Activated T-cell treated with anti-CD3 and anti-CD28 coated beads, Interleukin-2, amount 50 U/mL, for 4 hours (primary cell): ENCODE measurements at places on chromosomes 5 and 9.

DNA sequence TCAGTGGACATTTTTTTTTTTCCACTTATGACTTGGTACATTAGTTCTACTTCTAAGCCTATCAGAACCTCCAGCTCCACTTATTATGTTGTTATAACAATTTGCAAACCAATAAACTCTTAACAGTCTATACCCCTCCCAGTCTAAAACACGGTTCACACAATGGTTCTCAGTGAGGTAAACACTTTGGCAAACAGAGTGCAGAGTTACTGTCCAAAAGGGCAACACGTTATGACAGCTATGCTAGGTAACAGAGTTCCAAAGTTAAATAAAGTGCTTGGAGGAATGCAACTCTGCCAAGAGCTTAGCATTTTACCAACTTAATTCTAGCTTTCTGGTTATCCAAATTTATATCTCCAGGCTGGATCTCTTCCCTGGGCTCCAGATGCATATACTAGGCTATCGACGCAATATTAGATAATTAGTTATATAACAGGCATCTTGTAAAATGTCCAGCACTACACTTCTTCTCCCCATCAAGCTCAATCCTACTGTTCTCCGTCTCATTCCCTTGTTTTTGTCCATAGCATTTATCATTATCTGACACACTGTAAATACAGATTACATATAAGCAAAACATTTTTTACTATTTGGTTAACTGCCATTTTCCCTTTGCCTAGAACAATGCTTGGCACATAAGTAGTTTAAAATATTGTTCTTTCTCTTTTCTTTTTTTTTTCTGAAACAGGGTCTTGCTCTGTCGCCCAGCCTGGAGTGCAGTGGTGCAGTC, 14.3 kb downstream of the FNBP1 start:
- DNase-seq: no peak

- no peak for DNase-seq
Observed at GRCh38 chr5:29642601-29643000, 1550.9 kb upstream of the CDH6 start.

DNA sequence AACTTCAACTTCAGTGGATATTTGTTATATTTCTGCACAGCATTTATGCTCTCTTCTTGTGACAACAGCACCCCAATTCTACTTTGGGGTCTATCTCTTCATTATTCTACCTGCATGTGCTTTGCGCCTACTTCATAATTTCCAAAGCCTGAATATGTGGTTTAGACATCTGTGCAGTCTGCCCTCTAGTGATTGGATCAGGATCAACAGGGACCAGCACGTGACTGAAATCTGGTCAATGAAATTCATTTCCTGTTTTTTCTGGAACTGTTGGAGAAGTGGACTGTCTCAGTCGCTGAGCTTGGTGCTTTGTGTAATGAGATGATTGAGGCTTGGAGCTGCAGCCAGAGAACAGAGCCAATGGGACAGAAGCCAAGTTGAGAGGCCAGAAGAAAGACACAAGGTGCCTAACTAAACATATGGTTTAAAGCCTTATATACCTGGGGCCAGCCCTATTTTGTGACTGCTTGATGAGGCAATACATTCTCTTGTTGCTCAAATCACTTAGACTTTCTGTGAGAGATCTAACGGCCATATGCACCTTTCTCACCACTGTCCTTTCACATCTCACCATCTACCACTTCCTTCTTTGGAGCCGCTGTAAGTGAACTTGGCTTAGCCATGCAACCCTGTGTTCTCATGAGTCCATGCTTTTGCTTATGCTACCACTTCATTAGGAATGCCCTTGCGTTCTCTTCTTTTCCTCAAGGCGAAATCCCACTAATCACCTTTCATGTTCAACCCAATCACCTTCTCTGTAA, 68.8 kb upstream of the PPP2R2B start:
- DNase-seq: no peak

- DNase-seq: no peak
Observed at GRCh38 chr9:136042541-136042940, 52.5 kb downstream of the NACC2 start.
